CD4-positive, alpha-beta T cell treated with Interleukin-21 for 1 hour (primary cell): ENCODE measurements at places on chromosomes 11 and 22.

- DNase-seq, result no peak
Measured at GRCh38 chr11:131896978-131897615, 526.7 kb downstream of the NTM start.

GRCh38 chr11:2806351-2807024, 79.1 kb downstream of the CDKN1C start:
- DNase-seq, result no peak

GRCh38 chr11:34305193-34305592, 52.6 kb downstream of the ABTB2 start:
- no peak for DNase-seq

- no peak for DNase-seq
Measured at GRCh38 chr11:69301455-69302401, 7.8 kb downstream of the MYEOV start.

- no peak for DNase-seq
Measured at GRCh38 chr11:81255895-81256294, 1477.8 kb downstream of the FAM181B start.

GRCh38 chr11:38156495-38157146, 1558.6 kb upstream of the RAG2 start:
- DNase-seq, result no peak
